ENCODE measurements at places on chromosomes 2 and 18. TPM values are rescaled to one million over a fixed set of nuclear protein-coding genes. Genes with fewer than 3 reads are reported as not detected.

- DNase-seq, result no peak
Observed at GRCh38 chr2:63044362-63045327, 6.0 kb upstream of the OTX1 start.

- no peak for DNase-seq
Observed at GRCh38 chr18:25230658-25231326, 121.2 kb downstream of the ZNF521 start.

- no peak for DNase-seq
Observed at GRCh38 chr2:217329023-217329431, 469.2 kb upstream of the TNP1 start.

DNA sequence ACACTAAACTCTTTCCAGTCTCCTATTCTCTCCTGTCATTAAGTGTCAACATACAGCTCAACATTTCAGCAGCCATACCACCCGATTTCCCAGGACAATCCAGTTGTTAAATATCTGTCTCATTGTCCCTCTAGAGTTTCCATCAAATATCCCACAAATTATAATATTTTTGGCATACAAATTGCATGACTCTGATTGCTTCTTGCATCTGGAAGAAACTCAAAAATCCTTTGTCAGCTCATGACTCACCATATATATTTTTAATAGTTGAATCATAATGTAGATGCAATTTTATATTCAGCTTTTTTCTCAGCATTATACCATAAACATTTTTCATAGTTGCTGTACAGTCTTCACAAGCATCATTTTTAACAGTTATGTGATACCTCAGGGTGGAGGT is 7.2 kb downstream of the SLC30A3 start:
- no peak for DNase-seq

The HOXD3 gene
- total RNA-seq, result not detected

The NT5C1B gene
- not detected for total RNA-seq
